ENCODE measurements at places on chromosomes 1 and 21.

DNA sequence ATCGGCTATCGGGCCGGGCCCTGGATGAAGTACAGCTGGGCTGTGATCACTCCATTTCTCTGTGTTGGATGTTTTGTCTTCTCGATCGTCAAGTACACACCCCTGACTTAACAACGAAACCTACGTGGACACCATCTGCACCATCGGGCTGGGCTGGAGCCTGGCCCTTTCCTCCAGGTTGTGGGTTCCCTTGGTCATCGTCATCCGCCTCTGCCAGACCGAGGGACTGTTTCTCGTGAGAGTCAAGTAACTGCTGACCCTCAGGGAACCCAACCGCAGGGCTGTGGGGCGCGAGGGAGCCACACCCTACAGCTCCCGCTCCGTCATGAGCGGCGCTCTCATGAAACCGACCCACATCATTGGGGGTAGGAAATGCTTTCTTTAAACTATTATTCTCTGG, 842.4 kb upstream of the TMPRSS15 start:
- no peak for DNase-seq

GRCh38 chr21:46500224-46500861, 41.7 kb downstream of the DIP2A start:
- DNase-seq: no peak

GRCh38 chr1:87226341-87226760, 102.3 kb upstream of the LMO4 start:
- DNase-seq: no peak

DNA sequence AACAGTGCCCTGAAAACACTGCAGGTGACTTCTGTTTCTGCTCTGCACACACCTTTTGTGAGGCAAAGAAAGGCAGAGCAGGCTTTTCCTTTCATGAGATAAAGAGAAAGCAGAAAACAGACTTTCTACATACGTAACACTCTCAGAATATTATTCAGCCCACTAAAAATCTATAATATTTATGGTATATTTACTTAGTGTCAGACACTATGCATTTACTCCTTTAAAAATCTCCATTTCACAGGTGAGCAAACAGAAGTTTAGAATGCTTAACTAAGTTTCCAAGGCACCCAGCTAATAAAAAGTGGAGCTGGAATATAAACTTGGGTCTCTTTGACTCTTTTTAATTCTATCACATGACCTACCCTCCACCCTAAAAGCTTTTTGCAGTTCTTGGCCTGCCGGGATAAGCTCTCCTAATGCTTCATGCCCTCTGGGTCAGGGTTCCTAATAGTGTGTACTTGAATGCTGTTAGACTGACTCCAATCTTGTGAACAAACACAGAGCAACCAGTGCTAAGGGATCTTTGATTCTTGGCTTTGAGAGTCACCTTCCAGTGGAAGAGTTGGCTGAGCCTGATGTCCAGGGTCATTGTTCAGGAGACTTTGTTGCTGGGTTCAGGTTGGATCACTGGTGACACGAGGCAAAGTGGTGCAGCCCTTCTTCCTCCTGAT, 27.2 kb downstream of the PROK1 start:
- DNase-seq: no peak

GRCh38 chr1:119617751-119618691, 30.0 kb downstream of the ZNF697 start:
- DNase-seq: no peak

DNA sequence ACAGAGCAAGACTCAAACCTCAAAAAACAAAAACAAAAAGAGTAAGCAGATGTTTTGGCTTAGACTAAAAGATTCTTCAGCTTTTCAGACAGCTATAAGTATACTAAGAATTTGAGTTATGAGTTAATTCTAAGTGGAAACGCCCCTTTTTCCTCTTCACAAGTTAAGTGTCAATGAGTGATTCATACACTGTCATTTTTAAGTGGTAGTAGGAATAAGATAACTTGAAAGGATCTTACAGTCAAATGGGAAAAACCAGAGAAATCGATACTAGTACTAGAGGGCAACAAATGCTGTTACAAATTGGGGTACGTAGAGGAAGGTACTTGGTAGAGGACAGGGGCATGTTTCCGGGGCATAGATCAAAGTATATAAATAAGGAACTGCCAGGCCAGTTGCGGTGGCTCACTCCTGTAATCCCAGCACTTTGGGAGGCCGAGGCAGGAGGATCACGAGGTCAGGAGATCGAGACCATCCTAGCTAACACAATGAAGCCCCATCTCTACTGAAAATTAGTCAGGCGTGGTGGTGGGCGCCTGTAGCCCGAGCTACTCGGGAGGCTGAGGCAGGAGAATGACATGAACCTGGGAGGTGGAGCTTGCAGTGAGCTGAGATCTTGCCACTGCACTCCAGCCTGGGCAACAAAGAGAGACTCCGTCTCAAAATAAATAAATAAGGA, 7.4 kb downstream of the H3-3A start:
- DNase-seq: no peak

- no peak for DNase-seq
Observed at GRCh38 chr1:150764617-150765101, 919 bp downstream of the CTSS start.

DNA sequence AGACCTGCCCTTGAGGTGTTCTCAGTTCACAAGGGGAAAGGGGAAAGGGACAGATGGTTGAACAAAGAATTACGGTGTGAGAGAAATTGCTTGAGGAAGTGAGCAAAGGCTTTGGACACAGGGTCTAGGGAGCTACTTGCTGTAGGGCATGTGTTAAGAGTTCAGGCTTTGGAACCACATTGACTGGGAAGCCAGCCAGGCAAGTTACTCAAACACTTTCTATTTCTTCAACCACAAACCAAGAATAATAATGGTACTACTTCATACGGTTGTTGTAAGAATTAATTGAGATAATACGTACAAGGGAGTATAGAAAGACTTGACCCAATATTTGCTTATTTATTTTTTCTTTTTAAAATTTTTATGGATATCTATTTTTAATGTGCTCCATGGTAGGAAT, 26.6 kb downstream of the AK4 start:
- DNase-seq: no peak

DNA sequence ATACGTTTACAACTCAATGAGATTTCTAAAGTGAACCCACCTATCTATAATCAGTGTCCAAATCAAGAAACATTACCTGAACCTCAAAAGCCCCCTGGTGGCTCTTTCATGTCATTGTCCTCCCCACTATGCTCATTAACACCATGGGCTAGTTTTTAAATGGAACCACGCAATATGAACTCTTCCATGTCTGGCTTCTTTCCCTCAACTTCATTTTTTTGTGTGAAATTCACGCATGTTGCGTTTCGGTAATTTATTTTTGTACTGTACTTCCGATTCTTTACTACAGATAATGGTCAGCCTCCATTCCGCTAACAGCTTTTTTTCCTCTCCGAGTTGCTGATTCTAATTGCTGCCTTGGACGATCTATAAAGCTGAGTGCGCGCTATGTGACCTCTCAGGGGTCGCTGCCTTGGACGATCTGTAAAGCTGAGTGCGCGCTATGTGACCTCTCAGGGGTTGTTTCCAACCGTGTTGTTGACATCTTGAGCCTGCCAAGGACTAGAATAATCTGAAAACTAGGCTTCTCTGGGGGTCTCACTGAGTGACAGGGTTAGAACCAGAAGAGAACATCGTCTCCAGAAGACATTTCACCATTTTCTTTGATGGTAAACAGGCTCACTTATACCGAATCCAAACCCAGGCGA, 1.1 kb upstream of the CACYBP start:
- no peak for DNase-seq

GRCh38 chr1:242828828-242829227, 304.3 kb upstream of the PLD5 start:
- no peak for DNase-seq

DNA sequence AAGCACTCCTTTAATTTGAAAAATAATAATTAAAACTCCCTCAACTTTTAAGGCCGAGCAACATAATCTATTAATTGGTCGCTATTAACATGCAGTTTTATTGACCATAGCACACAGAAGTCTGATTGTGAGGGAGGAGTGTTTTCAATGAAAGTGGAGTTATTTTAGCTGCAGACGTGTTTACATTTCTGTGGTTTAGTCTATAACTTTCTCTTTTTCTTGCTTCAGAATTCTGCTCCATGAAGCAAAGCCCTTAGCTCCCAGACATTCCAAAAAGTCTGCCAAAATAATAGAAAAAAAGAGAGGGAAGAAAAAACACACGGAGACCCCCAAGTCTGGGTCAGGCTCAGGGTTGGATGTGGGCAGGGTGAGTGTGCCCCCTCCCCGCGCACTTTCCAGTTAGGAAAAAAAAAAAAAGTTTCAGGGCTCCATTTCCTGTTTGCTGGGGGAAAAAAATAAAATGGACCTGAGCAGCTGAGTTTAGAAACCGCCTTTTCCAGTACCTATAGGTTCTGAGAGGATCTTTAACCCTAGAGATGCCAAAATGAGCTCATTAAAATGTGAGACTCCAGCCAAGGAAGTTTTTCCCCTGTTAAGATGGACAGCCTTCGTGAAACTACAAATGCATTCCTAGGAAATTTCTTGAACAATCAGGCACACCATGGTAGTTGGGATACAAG, 143.7 kb upstream of the ETS2 start:
- DNase-seq: no peak

GRCh38 chr1:202967684-202968281, 726 bp upstream of the CYB5R1 start:
- no peak for DNase-seq

DNA sequence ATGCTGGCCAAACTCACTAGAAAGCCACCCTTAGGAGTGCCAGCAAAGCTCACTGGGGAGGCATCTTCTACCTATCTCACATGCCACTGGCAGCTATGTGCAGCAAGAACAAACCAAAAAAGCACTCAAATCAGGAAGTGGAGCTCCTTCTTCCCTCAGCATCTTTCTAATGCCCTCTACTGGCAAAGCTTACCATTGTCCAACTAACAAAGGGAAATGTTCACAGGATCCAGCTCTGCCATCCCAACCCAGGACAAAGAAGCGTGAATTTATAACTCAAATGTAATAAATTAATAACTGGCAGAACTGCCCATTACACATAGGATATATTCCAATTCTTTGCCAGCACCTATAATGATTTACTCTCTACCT, 38.9 kb downstream of the LEPR start:
- no peak for DNase-seq

- DNase-seq: no peak
Observed at GRCh38 chr1:98045767-98046641, 125.2 kb upstream of the DPYD start.

DNA sequence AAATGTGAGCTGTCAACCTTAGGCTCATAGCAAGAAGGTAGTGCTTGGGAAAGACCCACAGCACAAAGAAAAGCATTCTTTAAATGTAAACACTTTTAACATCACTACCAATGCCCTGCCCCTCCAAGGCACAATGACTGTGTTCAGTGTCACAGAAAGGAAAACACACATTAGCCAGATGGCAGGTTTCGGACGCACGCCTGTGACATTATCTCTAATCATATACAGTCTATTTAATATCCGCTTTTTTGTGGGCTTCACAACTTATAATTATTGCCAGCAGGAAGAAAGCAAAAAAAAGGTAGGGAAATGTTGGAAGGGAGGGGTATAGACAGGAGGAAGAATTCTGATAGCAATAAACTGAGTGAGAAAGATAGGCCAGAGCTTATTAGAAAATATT, 112.4 kb upstream of the BEND5 start:
- DNase-seq: no peak

DNA sequence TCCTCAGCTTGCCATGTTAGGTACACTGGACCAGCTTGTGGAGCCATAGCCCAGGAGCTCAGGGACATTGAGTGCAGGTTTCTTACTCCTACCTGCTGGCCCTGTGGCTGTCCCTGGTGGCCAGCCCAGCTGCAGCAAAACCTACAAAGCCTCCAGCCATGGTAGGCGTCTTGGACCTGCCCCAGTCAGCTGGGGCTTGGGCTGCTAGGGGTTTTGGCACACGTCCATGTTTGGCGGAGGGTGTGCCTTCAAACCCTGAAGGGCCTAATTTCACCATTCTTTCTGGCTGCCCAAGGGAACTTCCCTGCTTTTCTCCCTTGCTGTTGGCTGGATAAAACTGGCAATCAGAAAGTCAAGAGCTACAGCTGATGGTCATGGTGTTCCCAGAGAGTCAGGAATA, 25.4 kb downstream of the HMGCS2 start:
- DNase-seq: no peak

GRCh38 chr1:59926381-59927123, at the start of gene CYP2J2:
Gene CYP2J2, minus strand, starts transcription at chr1:59926773. Its CDS starts 27 bp downstream, at chr1:59926746.
- peak; percentile 20 for DNase-seq

DNA sequence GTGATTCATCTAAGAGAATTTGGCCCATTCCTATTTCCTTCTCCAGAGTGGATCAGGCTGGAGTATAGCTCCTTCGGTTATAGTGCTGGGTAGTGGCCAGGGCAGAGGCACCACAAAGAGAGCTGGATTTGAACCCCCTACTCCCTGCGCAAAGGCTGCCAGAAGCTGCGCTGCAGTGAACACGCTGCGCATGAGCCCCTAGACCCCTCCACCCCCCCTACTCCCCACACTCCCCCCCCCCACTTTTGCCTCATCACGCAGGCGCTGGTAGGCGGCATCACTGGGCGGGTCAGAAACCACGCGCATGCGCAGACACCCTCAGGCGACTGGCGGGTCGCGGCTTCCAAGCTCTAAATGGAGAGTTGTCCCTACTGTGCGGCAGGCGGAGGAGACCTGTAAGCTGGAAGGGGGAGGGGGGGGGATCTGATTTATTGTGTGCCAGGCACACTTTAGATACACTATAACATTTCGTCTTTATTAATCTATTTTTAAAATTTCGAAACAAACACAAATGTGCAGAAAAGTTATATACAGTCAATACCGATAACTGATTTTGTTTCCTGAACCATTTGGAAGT, 38.7 kb upstream of the HMGN1 start:
- DNase-seq: peak; percentile 79

GRCh38 chr1:13662493-13662892, 37.5 kb upstream of the PRDM2 start:
- DNase-seq: no peak

DNA sequence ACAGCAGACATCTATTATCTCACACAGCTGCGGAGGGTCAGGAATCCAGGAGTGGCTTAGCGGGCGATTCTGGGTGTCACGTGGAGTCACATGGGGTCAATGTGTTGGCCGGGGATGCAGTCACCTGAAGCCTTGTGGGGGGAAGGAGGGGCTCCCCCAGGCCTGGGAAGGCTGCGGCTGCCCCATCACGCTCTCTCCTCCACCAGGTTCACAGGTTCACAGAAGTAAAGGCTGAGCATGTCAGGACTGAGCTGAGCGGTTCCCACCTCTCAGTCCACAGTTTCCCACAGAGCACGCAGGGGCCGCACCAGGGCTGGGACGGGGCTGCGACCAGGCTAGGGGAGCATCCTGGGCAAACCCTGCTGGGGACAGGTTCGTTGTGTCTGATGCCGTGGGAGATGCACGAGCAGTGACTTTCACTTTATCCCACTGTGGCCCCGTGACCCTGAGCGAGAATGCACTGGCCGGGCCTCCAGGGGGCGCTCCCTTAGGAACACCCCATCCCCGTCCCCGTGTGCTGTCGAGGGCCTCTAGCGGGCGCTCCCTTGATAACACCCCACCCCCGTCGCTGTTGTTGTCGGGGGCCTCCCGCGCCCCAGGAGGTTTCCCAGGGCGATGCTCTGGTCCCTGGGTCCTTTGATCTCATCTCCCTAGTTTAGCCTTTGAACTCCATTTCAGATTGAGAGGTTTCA, 73.2 kb upstream of the TRAPPC10 start:
- DNase-seq: peak; percentile 80

- DNase-seq: no peak
Observed at GRCh38 chr1:223068900-223069665, 74.0 kb downstream of the TLR5 start.

All from stimulated activated CD8-positive, alpha-beta memory T cell treated with anti-CD3 and anti-CD28 coated beads, Interleukin-7, amount 100 ng/mL, for 48 hours (primary cell).